LHCN-M2 (cell line): ENCODE measurements at places on chromosomes 7 and 10.

DNA sequence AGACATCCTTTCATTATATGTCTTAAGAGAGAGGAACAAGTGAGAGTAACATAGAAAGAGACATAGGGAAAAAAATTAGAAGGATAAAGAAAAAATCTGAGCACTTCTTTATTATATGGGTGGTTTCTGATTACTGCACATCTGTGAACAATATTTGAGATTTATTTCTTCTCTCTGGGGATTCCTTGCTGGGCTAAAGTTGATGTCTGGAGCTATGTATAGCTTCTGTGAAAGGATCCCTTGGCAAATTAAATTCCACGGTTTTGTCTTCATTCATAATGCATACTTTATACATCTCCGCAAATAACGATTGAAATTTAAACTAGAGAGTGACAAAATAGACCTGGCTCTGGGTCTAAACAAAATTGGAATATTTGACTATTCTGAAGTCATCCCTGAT lies 232.2 kb upstream of the CTBP2 start:
- no peak for DNase-seq

DNA sequence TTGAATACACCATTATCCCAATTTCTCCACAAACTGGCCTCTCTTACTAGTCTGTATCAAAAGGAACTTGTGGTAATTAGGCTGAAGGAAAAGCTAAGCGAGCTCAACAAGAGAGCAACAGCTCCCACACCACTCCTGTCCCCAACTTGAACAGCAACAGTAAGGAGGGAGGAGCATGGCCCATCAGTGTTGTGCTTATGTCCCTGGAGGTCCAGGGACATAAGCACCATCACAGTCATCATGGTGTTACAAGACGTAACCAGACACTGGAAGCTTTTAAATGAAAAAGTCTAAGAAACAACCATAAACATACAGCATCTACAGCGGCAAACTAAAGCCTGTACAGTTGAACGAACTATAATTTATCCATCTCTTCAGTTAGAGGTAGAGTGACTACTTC lies 989 bp downstream of the ERLIN1 start:
- DNase-seq, result peak; percentile 41

- DNase-seq, result no peak
These were observed 1.6 kb downstream of the ATOH7 start for GRCh38 chr10:68230268-68230667.

DNA sequence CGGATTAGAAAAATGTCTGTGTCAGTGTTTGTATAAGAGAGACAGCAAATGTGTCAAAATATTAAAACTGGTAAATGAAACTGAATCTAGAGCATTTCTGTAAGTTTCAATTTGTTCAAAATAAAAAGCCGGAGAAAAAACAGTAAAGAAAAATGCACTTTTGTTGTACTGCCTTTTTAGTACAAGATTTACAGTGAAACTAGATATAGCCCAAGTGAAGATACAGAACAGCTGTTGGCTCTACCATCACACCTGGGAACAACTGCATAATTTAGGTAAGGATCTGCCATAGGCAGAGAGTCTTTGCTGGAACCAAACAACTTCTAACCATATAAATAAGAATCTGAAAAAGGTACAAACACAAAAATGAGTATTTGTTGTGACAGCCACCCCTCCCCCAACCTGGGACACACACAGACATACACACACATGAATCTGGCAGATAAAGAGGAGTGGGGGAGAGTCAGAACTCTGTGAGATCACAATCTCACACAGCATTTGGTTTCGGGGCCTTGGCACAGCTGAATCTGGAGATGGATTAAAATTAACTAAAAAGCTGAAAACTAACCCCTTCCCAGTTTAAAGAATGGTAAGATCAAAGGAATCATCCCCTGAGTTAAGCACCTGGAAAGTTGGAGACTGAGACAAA lies 54.8 kb downstream of the DPY19L1 start:
- DNase-seq, result no peak

GRCh38 chr10:80154978-80155695 lies 22.6 kb downstream of the PLAC9 start:
- peak; percentile 78 for DNase-seq

GRCh38 chr10:75994357-75995040 lies 563.1 kb downstream of the LRMDA start:
- no peak for DNase-seq

- DNase-seq, result no peak
These were observed 125.2 kb downstream of the SLC25A13 start for GRCh38 chr7:96196676-96197075.

GRCh38 chr10:23281044-23281433 lies 63.6 kb downstream of the C10orf67 start:
- DNase-seq, result no peak

GRCh38 chr7:70554646-70555045 lies 577.3 kb upstream of the GALNT17 start:
- DNase-seq, result no peak

- peak; percentile 15 for DNase-seq
These were observed 126.5 kb downstream of the FANK1 start for GRCh38 chr10:126022841-126023240.

DNA sequence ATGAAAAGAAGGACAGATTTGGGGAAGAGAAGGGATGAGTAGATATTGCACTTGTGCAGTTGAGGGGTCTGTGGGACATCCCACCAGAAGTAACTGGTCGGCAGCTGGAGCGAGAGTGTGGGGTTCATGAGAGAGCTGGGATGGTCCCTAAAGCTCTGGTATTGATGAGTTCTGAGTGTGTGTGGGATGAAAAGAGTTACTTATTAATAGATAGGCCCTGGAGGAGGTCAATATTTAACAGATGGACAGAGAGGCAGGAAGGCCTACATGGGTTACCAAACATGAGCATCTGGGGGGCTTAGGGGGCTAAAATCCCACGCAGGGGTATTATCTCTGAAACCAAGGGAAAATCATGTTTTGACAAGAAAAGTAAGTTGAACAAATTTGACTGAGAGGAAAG lies 95.7 kb upstream of the SFMBT2 start:
- no peak for DNase-seq

DNA sequence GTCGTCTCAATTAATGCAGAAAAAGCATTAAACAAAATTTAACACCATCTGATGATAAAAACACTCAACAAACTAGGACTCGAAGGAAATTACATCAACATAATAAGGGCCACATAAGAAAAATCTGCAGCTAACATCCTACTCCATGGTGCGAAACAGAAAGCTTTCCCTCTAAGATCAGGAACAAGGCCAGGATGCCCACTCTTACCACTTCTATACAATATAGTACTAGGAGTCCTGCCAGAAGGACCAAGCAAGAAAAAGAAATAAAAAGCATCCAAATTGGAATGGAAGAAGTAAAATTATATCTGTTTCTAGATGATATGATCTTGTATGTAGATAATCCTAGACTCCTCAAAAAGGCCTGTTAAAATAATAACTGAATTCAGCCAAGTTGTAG lies 143.8 kb upstream of the GPR22 start:
- no peak for DNase-seq

- peak; percentile 13 for DNase-seq
These were observed 7.1 kb upstream of the PRKAR1B start for GRCh38 chr7:734214-734613.

DNA sequence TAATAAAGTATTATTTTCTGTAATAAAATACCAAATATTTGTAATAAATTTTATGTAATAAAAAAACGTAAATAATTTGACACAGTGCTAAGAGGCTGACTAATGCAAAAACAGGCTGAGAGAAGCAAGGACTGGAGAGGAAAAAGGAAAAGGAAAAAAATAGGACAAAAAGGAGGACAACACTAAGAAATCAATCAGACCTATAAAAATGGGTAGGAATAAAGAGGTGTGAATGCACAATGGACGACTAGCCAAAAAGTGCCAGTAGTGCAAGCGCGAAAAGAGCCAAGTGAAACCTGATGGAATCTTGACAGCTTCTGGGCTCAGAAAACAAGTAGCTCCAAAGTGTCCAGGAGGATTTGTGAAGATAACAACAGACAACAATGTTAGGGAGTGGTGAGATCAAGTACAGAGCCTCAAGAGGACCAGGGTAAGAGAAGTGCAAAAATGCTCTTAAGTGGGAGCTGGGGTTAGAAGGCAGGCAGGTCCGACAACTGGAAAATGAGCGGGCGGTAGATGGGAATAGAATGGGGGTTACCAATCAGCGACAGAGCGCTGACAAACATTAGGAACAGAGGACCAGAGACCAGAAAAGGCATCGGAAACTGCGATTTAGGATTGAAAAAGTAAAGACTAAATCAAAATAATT lies 1.2 kb downstream of the BRAF start:
- DNase-seq, result peak; percentile 10

DNA sequence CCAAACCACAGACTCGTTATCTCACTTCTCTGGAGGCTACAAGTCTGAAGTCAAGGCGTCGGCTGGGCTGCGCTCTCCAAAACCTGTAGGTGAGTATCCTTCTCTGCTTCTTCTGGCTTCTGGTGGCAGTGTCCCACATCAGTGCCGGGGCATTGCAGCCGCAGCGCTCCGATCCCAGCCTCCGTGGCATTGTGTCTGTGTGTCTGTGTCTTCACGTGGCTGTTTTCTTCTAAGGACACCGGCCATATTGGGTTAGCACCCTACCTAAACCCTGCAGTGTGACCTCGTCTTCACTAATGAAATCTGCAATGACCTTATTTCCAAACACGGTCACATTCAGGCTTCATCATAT lies 584.9 kb upstream of the COBL start:
- no peak for DNase-seq

- peak; percentile 48 for DNase-seq
These were observed 80.2 kb downstream of the HTR7 start for GRCh38 chr10:90777621-90778020.

DNA sequence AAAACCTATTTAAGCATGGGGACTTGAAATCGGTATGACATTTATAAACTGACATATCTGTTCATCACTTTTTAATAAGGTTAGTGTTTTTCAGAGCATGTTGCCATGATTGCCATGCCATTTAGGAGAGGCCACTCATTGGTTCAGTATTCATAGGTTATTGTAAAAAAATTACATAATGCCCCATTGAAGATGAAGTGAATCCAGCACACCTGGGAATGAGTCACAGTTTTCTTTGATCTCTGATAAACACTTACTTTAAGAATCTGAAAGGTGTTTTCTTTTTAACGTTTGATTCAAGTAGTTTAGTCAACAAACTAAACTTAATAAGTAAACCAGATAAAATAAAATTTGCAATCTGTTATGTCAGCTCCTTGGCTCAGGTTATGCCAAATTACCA lies 278.3 kb downstream of the ARL4A start:
- no peak for DNase-seq

GRCh38 chr10:127937915-127938463 lies 31.1 kb downstream of the PTPRE start:
- DNase-seq, result no peak

DNA sequence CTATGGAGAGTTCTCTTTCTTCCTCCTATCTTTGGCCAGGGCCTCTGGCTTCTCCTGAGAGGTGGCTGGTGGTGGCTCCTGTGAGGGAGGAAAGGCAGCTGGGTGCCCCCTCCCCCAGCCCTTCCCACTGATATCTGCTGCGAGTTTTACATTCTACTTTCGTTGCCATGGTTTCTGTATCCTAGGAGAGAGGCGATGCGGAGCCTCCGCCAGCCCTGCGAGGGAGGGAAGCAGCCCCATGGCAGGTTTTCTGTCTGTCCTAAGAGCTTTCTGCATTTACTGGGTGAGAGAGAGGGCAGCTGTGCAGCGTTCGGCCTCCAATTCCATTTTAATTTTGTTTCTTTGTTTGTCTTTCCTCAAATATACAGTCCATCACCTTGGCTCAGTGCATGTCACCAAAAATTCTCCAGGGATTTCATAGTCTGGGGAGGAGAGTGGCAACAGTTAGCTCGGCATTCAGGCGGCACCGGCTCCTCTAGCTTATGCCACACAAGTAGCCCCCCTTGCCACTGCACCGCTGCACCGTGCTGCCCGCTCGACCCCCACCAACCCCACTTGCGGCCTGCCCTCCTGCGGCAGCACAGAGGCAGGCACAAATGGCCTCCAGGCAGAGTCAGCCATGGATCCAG lies 20.4 kb downstream of the DNAJB12 start:
- DNase-seq, result peak; percentile 82

DNA sequence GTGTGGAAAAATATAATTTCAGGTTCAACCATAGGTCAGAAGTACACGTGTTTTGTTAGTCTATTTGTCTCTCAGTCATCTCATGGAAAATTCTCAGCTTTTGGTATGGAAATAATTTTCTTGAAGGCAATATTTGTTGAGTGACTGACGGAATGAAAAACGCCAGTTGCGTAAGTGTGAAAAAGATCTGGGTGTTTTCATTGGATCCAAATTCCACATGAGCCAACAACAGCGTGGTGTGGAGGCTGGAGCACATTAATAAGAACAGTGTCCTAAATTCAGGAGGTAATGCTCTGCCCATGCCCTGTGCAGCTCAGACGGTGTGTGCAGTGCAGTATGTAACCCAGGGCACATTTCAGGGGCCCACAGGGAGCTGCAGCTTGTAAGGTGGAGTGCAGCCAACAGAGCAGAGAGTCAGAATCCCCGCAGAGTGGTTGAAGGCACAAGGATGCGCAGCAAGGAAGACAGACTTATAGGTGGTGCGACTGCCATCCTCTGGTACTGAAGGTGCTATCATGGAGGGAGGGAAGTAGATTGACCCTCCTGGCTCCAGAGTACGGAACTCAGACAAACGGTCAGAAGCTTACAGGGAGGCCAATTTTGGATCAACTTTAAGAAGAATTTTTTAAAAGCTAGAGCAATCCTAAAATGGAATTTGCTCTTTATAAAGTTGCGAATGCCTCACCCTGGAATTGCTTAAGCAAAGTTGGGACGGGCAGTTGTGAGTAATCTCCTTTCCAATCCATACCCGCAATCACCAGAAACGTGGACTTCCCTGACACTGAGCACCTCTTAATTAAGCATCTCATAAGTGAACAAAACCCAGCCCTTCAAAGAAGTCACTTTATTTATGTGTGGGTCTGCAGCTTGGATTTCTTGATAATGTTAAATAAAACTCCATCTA lies 38.0 kb downstream of the EGFR start:
- peak; percentile 53 for DNase-seq

DNA sequence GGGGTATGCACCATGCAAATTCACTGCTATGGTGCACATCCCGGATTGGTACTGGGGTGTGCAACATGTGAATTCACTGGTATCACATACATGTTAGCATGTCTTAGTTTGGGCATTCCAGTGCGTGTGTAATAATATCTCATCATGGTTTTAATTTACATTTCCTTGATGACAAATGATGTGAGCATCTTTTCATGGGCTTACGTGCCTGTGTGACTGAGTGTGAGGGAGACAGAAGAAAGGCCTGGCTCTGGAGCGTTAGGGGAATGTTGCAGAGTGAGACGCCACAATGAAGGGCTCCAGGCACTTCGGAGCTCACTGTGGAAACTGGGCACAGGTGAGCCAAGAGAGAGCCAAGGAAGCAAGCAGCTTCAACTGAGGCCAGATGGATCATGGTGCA lies 162.6 kb downstream of the UBE2H start:
- no peak for DNase-seq

- DNase-seq, result no peak
These were observed 110.4 kb downstream of the RNF216 start for GRCh38 chr7:5671046-5671445.

DNA sequence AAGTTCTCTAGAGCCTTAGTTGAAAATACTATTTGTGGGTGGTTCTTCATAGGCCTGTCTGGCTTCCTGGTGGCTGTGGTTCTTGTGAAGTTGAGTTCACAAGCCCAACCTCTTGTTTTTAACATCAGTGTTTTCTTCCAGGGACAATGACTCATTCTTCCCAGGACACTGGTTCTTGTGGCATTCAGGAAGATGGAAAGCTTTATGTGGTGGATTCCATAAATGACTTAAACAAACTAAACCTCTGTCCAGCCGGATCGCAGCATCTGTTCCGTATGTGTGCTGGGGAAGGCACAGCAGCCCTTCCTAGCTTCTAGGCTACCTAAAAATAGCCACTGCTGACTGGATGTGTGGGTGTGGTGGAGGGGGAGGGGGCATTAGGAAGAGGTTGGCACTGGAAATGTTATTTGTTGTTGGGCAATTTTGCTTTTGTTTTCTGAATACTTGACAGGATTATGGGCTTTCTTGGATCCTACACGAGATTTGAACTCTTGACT lies 3.9 kb downstream of the LSMEM1 start:
- DNase-seq, result peak; percentile 99
